ENCODE measurements at places on chromosomes 2 and 18.

- DNase-seq, result no peak
These were observed 893.2 kb upstream of the CRIM1 start for GRCh38 chr2:35462226-35462998.

DNA sequence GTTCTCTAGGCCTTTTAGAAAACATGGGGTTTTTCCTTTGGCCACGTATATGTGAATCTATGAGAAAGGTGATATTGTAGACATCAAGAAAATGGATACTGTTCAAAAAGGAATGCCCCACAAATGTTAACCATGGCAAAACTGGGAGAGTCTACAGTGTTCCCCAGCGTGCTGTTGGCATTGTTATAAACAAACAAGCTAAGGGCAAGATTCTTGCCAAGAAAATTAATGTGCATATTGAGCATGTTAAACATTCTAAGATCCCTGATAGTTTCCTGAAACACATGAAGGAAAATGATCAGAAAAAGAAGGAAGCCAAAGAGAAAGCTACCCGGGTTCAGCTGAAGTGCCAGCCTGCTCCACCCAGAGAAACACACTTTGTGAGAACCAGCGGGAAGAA lies 64.9 kb downstream of the CYBRD1 start:
- no peak for DNase-seq

DNA sequence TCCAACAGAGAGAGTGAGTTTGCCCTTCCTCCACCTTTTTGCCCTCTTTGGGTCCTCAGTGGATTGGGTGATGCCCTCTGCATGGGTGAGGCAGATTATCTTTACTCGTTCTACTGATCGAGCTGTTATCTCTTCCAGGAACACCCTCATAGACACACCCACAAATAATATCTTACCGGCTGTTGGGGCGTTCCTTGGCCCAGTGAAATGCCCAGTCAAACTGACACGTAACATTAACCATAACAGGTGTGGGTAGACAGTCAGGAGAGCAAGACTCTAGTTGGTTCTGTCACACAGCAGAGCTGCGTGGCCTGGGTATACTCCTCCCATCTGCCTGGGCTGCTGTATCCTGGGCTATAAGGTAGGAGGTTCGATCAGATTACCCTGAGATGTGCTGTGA lies 144.1 kb downstream of the AGAP1 start:
- no peak for DNase-seq

DNA sequence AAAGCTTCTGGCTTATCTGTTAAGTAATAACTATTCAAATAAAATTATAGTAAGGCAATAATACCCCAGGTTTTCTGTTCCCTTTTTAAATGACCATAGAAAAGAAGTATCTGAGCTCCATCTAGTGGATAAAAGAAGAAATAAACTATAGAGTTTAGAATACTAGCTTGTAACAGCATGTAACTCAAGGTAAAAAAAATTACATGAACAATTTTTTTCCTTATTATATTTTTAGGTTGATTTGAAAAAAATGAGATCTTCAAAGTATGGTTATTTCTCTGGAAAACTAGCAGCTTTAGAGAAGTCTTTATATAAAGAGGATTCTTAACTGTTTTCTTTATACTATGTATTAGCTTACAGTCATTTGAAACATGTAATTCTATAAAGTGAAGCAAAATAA lies 58.1 kb downstream of the NCKAP1 start:
- no peak for DNase-seq

- DNase-seq, result no peak
These were observed 41.2 kb downstream of the HADHB start for GRCh38 chr2:26285931-26286330.

DNA sequence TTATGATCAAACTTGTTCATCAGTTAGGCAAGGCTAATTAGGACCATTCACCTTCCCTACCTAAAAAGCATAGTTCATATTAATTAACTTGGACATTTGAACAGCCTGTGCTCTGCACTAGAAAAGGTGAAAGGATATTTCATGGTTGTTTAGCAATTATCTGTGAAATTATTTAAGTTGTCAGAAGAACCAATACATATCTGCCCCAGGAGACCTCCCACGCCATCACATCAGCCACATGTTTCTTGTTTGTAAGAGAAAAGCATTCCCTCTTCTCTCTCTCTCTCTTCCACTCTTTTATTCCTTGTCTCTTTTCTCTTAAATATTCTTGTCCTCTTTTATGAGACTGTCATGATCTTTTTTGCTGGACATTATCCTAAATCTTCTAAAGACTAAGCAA lies 282.0 kb upstream of the RND3 start:
- DNase-seq, result no peak

DNA sequence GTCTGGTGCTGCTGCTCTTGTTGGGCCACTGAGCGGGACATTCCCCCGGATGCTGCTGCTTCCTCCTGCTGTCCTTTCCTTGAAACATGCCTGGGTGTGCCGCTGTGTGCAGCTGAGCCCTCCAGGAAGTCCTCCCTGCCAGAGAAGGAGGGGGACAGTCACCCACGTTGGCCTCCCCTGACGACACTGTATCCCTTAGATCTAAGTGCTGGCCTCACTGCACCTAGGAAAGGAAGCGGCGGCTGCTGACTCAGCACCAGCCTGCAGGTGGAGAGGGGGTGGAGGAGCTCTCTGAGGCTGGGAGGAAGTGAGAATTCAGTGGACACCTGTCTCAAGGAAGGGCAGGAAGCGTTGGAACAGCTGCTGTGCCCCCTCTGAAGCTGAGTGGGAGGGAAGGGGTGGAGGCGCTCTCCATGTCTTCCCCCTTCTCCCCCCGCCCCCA lies 239.8 kb downstream of the HAUS1 start:
- no peak for DNase-seq

DNA sequence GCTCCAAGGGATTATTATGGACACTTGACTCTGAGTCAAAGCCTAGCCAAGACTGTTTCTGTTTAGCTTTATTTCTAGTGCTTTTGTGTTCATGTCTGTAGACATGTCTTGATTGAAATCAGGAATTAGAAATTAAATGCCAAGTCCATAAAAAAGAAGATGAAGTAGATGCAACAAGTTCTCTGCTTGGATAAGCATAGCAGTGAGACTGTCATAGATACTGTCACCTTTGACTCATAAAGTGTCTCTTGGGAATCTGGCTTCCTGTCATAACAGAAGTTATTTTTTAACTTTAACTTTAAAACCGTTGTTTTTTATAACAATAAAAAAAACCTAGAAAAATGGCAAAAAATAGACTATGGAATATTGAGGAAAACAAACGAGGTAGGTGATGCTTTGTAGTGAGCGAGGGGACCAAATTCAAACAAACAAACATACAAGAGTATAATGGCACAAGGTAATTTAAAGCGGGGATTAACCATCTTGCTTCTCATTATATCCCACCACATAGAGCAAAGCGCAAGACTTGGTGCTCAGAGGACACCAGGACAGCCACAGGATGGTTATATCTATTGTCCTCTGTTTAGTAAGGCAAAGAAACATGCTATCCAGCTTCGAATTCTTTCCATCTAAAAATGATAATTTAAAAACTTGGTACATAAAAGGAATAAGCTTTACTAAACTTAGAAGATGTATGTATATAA lies 64.6 kb downstream of the CD226 start:
- DNase-seq, result no peak

DNA sequence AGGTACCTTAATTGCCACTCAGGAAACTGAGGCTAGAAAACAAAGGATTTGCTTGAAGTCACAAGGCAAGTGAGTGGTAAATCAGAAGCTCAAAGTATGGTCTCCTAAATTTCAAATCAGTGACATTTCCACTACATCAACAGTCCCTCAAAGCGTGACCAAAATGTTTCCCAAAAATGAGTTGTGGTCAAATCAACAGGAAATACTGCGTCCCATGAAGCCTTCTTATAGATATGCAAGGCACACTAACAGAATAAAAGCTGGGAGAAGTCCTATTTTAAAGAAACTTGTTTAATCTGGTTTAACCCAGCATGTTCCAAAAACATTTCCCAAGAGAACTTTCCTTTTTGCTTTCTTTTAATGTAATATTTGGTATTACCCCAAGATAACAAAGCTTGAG lies 249.4 kb downstream of the EXOC6B start:
- DNase-seq, result no peak

DNA sequence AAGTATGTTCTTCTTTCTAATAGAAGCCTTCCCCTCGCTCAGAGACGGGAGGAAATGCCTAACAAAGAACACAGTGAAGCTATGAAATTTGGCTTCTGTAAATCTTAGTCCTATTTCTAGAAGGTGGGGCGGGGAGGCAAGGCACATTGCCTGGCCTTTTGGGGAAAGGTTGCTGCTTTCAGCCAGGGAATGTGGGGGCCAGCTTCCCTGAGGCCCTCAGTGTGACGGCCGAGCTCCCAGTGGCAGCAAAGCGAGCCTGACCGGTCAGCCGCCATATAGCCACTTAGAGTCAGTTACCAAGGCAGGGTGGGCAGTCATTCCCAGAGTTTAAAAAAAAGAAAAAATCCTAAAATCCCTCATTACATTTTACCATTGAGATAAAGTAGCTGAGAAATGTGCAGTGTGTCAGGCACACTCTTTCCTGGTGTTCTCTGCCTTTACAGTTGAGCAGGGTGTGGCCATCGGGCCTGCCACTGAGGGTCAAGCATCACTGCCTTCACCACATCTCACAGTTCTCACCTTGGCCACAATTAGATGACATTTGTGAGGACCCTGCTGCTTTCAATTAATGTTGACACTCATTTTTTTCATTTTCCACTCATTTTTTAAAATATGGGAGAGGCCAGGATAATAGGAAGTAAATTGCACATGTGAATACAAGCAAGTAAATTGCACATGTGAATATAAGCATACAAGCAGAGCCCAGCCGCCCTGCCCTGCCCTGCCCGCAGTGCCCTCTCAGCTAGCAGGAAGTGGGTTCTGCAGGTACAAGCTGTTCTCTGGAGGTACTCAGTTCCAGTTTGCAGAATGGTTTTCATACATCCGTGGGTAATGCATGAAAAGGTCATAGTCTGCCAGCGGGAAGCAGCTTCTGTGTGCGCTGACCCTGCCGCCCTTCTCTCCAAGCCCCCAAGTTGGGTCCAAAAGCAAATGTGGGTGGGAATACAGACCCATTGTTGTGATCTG lies 76.9 kb downstream of the WDSUB1 start:
- peak; percentile 33 for DNase-seq

GRCh38 chr2:238817382-238817781 lies 30.5 kb upstream of the TWIST2 start:
- DNase-seq, result peak; percentile 14

DNA sequence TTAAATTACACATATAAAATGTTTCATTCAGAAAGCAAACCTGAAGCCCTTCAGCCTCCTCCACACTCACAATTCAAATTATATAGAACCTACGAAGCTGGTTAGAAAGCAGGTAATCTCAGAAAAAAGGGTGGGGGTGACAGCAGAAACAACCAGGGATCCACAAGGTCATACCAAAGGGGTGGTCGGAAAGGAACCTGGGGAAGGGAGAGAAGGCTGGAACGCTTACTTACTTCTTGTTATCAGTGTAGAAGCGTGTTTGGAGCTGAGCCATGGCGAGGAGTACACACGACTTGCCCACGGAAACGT lies 316 bp downstream of the WDR12 start:
- no peak for DNase-seq

DNA sequence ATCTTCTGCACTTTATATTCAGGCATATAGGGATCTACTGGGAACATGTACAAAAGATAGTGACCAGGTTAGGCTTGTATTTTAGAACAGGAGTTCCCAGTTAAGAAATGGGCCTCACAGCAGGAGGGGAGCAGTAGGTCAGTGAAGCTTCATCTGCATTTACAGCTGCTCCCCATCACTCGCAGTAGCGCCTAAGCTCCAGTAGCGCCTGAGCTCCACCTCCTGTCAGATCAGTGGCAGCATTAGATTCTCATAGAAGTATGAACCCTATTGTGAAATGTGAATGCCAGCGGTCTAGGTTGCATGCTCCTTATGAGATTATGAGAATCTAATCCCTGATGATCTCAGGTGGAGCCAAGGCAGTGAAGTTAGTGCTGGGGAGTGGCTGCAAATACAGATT lies 224.4 kb upstream of the CYRIA start:
- no peak for DNase-seq

DNA sequence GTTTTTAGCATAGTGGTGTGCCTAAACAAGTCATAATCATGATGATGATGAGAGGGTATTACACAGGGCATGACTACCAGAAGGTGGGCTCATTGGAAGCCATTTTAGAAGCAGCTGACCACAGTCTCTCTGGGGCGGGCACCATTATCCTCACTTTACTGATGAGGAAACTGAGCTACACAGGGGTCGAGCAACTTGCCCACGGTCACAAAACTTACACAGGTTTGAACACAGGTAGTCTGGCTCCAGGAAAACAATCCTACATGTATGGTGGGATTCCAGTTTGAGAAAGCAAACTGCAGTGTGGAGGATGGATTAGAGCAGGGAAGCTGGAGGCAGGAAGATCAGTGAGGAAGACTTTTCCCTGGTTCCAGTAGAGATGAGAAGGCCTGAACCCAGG lies 6.2 kb downstream of the RHOB start:
- peak; percentile 23 for DNase-seq

GRCh38 chr18:60383893-60384292 lies 11.3 kb upstream of the MC4R start:
- no peak for DNase-seq

- no peak for DNase-seq
These were observed 180.5 kb downstream of the TMEM18 start for GRCh38 chr2:496729-497128.

DNA sequence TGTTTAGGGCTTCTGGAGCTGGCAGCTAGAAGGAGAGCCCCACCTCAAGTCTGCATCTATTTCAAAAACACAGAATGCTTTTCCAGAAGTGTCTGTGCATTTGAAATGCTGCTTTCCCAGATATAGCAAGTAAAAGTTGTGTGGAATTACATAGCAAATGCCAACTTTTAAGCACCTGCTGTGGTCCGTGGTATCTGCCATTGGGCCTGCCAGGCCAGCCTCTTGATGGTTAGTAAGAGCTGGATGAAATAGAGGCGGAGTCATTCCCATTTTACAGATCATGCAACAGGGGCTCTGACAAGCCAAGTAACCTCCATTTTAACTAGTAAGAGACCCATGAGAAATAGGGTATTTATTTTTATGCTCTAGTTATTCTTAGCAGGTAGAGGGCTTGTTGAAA lies 61.6 kb downstream of the MGAT5 start:
- no peak for DNase-seq

GRCh38 chr2:212364112-212364985 lies 174.3 kb downstream of the ERBB4 start:
- no peak for DNase-seq

DNA sequence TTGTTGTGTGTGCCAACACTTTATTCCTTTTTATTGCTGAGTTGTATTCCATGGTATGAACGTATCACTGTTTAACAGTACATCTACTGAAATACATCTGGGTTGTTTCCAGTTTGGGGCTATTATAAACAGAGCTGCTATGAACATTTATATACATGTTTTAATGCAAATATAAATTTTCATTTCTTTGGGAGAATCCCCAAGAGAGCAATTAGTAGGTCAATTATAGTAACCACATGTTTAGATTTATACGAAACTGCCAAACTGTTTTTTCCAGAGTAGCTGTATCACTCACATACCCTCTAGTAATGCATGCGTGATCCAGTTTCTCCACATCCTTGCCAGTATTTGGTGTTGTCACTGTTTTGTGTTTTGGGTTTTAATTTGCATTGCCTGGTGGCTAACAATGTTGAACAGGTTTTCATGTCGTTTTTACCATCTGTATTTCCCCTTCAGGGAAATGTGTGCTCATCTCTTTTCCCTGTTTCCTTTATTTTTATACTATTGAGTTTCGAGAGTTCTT lies 81.0 kb downstream of the TMEM131 start:
- DNase-seq, result no peak

Data from left forelimb (tissue), 1 donor.